ENCODE measurements at places on chromosomes 3 and 15.

GRCh38 chr3:18438586-18438985 lies 13.4 kb upstream of the SATB1 start:
- DNase-seq = peak; percentile 26

DNA sequence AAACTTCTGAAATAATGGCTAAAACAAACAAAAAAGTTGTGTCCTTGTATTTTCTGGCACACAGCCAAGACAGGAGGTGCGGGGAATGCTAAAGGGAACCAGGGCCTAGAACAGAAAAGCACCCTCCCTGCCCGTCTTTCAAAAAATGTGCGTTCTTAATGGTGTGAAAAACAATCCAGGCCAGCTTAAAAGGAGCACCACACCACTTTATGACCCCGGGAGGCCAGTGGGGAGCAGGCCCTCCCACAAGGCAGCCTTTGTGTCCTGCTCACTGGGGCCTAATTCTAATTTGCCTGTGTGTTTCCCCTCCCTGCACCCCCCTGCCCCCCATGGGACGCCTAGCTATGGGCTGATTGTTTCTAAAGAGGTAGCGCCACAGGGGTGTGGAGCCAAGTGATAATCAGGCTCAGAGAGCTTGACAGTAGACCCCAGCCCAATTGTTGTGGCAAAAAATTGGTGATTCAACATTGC lies 181.4 kb downstream of the GREM1 start:
- no peak for DNase-seq

GRCh38 chr3:77372634-77373346 lies 332.9 kb downstream of the ROBO2 start:
- DNase-seq = no peak

GRCh38 chr3:107241217-107241616 lies 136.0 kb upstream of the CCDC54 start:
- no peak for DNase-seq

GRCh38 chr3:133117342-133117741 lies 79.2 kb downstream of the TMEM108 start:
- DNase-seq = no peak

- peak; percentile 34 for DNase-seq
Observed at GRCh38 chr15:72285927-72286516, 13.7 kb upstream of the PARP6 start.

DNA sequence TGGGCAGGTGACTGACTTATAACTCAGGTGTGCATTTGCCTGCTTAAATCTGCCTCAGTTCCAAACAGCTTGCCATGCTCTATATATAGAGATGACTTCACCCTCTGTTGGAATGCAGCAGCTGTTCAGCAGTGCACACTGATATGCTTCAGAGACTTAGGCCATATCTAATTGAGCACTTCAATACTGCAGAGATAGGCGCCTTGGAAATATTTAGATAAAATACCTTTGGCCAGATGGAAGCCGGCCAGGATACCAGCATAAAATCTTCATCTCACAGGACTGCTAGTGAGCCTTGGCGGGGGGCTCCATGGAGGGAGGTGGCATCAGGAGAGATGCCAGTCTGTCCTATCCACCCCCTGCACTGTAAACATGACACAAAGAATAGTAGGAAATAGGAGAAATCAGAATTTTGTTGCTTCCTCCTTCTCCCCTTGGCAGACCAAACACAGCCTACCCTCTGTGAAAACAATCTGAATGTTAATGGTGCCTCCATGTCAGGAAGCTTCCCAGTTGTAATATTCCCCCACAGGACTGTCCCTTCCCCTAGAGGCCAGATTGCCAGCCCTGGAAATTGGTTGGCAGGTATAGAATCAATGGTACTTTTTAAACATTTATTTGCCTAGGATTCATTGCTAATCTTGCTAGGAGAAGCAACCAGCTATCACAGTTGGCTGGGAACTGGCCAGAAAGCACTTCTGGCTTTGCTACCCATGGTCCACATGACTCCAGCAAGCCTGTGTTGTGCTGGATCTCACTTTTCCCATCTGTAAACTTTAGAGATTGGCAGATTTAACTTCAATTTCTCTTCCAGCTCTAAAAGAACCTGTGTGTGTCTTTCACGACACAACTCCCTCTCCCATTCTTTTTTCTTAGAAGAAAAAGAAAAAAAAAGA lies 215.5 kb upstream of the KCNMB2 start:
- no peak for DNase-seq
